ENCODE measurements at places on chromosomes 2 and 18. TPM values are rescaled to one million over a fixed set of nuclear protein-coding genes. Genes with fewer than 3 reads are reported as not detected.

The ELP2 gene
- 48.6 TPM for total RNA-seq

The ASB18 gene
- total RNA-seq, result not detected

The AKAIN1 gene
- not detected for total RNA-seq

The CPO gene
- not detected for total RNA-seq

The CIB4 gene
- 1.3 TPM for total RNA-seq

The BBS5 gene
- 22.5 TPM for total RNA-seq

The GNLY gene
- 12.1 TPM for total RNA-seq

DNA sequence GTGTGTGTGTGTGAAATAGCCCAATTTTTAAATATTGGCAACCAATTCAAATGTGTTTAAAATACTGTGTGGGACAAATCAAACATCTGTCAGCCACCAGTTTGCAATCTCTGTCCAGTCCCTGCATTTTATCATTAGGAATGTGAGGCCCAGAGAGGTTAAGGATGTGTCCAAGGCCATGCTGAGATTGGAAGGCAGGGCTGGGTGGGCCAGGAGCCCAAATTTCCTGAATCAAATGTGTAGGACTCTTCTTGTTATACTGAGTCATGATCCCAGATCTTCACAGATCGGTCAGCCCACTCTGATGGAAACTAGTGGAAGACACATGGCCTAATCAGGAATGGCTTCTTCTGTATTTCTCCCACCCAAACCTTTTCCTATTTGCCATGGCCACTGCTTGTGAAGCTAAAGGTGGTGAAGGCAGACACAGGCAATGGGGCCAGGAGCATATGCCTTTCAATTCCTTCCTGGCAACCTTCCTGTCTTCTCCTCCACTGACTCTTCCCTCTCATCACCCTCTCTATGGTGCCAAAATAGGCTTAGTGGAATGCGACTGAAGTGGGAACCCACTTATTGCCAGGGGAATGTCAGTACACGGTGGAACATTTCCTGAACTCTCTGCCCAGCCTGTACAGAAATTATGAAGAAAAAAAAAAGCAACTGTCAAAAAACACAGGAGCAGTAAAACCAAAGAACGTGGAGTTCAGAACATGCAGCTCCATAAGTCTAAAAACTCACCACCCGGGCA is 35.5 kb downstream of the ZEB2 start:
- H3K36me3 ChIP-seq, result peaks cover 16% of the 10 kb centered on the region
- H3K27me3 ChIP-seq, result no peaks in the 10 kb centered on the region
- no peak for DNase-seq
- peaks cover 76% of the 10 kb centered on the region for H3K4me1 ChIP-seq
- H3K4me3 ChIP-seq, result no peak overlapping the region

DNA sequence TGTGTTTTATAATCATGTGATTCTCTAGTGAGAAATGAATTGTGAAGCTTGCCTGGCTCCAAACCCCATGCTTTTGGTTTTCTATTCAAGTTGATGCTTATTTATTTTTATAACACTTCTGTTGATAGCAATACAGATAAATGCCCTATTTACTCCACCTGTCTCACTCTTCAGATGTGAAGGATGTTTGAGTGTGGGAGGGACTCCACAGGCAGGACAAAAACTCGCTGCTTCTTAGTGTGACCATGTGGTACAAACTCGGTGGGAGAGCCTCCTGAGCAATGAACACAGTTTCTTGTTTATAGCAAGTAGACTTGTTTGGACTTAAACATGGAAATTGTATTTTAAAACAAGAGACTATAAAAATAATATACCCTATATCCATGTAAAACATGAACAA is 219.7 kb downstream of the GULP1 start:
- DNase-seq, result no peak
- no peaks in the 10 kb centered on the region for H3K27me3 ChIP-seq
- no peak overlapping the region for H3K4me3 ChIP-seq

GRCh38 chr2:201264472-201265173 is 4.3 kb downstream of the CASP8 start:
- H3K27me3 ChIP-seq, result no peaks in the 10 kb centered on the region
- H3K27ac ChIP-seq, result no peak overlapping the region
- DNase-seq, result no peak

- peak overlapping the region; percentile 56 for H3K27ac ChIP-seq
- H3K4me1 ChIP-seq, result peaks cover 16% of the 10 kb centered on the region
- H3K27me3 ChIP-seq, result no peaks in the 10 kb centered on the region
- H3K4me3 ChIP-seq, result peak overlapping the region; percentile 37
Observed at GRCh38 chr18:76491776-76492668, 3.0 kb downstream of the ZNF516 start.

DNA sequence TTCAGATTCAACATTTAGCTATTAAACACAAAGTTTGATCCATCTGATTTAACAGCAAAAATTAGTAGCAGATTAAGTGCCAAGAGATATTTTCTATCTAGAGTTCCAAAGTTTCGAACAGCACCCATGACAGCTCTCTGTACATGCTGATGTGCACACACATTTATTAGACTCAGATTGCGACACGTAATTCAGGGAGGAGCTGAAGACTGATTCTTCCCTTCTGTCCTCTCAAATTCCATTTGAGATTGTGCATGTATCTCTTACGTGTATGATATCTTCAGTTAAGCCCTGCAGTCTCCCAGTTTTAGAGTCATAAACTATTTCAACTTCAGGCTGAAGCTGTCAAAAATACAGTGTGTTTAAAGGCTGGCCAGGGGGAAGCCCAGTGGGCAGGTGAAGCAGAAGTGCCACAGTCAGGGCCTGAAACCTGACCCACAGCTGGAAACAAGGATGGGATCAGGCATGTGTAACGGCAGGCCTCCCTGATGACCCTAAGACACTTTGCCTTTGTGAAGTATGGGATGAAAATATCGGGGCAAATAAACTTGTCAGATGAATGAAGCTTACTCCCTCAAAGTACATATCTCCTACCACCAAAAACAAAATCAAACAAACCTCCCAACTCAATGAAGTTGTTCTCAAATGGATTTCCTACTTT is 30.6 kb downstream of the CYB5A start:
- H3K4me1 ChIP-seq, result peaks cover 29% of the 10 kb centered on the region
- peak overlapping the region; percentile 71 for H3K27ac ChIP-seq
- peaks cover 16% of the 10 kb centered on the region for H3K36me3 ChIP-seq

DNA sequence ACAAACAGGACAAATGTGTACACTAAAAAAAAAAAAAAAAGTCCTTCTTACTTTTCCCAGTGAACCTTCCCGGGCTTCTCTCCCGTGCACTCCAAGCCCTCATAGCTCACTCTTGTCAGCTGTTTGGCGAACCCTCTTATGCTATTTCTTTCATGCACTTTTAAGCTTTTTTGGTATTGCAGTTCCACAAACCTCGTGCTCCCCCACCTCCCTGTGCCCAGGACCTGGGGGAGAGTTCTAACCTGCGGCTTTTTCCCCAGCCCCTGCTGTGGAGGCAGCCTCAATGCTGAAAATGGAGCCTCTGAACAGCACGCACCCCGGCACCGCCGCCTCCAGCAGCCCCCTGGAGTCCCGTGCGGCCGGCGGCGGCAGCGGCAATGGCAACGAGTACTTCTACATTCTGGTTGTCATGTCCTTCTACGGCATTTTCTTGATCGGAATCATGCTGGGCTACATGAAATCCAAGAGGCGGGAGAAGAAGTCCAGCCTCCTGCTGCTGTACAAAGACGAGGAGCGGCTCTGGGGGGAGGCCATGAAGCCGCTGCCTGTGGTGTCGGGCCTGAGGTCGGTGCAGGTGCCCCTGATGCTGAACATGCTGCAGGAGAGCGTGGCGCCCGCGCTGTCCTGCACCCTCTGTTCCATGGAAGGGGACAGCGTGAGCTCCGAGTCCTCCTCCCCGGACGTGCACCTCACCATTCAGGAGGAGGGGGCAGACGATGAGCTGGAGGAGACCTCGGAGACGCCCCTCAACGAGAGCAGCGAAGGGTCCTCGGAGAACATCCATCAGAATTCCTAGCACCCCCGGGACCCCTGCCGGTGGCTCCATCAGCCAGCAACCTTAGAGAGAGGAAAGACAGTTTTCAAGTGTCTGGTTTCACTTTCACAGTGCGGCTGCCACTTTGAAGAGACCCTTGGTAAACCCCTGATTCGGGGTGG is 826 bp downstream of the KCNE4 start:
- H3K4me1 ChIP-seq, result no peaks in the 10 kb centered on the region
- peak; percentile 39 for DNase-seq
- peak overlapping the region; percentile 7 for H3K4me3 ChIP-seq

DNA sequence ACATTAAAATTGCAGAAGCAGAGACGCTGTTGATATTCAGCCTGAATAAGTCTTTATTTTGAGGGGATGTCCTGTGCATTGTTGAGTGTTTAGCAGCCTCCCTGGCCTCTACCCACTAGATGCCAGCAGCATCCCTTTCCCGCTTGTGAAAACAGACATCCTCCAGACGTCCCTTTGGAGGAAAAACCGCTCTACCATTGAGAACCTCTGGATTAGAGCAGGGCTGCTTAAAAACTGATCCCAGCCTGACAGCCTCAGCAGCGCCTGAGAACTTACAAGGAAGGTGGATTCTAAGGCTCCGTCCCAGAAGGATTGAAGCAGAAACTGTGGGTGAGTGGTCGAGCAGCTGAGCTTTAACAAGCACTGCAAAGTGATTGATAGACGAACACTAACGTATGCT is 349.7 kb downstream of the CYRIA start:
- DNase-seq, result no peak
- no peaks in the 10 kb centered on the region for H3K4me1 ChIP-seq
- H3K36me3 ChIP-seq, result no peaks in the 10 kb centered on the region
- H3K27me3 ChIP-seq, result no peaks in the 10 kb centered on the region
- H3K4me3 ChIP-seq, result no peak overlapping the region

DNA sequence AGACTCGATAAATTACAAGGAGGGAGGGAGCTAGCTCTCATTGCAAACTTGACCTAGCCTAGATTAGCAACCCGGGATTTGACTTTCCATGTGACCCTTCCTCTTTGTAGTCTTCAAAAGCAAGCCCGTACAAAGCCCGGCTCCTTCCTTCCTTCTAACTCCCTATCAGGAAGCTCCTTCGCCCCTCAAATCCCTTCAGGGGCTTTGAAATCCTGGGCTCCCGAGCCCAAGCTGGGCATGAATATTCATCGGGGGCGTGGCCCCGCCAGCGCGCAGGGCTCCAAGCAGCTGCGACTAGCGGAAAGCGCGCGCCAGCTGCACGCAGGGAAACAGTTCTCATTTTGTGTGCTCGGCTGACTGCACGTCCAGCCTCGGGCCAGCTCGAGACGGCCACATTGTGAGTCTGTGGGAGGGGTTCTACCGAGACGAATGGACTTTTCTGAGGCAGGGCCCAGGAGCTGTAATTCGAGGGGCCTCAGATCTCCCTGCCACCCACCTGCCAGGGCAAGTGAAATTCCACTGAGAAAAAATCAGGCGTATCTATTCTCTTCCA is 84.0 kb upstream of the PELI1 start:
- peak; percentile 94 for DNase-seq
- peak overlapping the region; percentile 44 for H3K4me3 ChIP-seq
- no peaks in the 10 kb centered on the region for H3K36me3 ChIP-seq
- peaks cover 6% of the 10 kb centered on the region for H3K4me1 ChIP-seq
- H3K27me3 ChIP-seq, result no peaks in the 10 kb centered on the region

DNA sequence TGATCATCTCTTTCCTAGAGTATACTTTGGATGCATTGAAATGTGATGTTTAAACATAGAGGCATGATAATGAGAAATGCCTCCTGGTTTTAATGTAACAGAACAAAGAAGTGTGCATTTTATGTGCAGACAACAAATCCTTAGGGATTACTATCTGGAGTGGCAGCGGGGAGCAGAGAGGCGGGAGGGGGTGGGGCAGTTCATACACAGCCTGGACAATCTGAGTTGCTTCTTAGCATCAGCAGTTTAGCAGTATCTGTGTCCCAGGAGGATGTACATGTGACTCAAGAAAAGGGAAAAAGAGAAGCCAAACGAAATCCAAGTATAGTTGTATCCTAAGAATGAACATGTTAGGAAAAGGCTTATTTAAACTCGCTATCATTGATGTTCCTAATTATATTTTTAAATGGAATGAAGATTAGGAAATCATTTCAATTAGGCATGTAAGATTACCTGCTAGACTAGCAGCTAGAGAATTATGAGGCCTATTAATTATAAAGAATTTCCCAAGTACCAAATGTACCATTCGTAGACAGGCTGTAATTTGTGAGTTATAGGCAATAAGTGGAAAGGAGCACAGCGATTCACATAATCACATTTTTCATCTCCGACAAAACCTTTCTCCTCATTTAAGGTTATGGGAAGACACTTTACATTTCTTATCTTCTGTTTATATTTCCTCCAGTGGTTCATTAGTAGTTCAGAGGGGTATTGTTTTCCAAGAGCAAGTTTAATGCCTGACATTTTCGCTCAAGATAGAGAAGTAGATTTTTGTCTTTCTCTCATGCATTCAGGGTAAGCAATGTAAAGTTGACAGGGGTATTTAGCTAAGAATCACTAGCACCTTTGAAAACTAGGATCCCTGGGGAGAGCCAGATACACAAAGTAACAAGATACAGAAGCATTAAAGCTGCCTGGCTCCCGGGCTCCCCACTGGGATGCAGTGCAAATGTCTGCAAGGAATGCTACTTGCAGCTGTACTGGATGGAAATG is 141.3 kb upstream of the NOSTRIN start:
- H3K4me3 ChIP-seq, result no peak overlapping the region
- DNase-seq, result no peak
- no peaks in the 10 kb centered on the region for H3K27me3 ChIP-seq
- no peak overlapping the region for H3K27ac ChIP-seq

- peak overlapping the region; percentile 92 for H3K27ac ChIP-seq
- peak overlapping the region; percentile 68 for H3K4me3 ChIP-seq
- no peaks in the 10 kb centered on the region for H3K36me3 ChIP-seq
- no peak for DNase-seq
Observed at GRCh38 chr2:73069855-73070642, 1.5 kb downstream of the SFXN5 start.

DNA sequence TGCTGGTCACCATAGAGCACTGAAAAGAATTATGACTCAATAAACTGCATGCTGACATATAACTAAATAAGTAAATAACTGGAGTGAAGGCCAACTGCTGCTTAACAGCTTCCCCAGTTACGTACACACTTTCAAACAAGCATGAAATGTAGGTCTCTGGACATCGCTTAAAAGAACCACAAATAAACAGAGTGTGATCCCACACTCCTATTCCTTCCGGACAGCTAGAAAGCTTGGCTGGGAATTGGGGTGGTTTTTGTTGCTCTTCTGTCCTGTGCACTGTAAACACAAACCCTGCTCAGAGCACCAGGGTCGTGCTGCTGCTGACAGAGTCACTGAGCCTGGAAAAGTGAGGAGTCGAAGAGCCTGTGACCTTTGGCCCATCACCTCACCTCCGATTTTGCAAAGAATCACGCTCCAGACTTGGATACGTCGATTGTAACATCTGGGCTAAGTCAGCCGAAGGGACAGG is 162.7 kb upstream of the NT5C1B start:
- DNase-seq, result peak; percentile 91
- no peaks in the 10 kb centered on the region for H3K27me3 ChIP-seq
- H3K27ac ChIP-seq, result no peak overlapping the region
- no peaks in the 10 kb centered on the region for H3K4me1 ChIP-seq
